GM06990 (cell line): ENCODE measurements at places on chromosomes 7 and 10.

GRCh38 chr10:97065686-97066660 lies 119.8 kb downstream of the SLIT1 start:
- no peak for DNase-seq

DNA sequence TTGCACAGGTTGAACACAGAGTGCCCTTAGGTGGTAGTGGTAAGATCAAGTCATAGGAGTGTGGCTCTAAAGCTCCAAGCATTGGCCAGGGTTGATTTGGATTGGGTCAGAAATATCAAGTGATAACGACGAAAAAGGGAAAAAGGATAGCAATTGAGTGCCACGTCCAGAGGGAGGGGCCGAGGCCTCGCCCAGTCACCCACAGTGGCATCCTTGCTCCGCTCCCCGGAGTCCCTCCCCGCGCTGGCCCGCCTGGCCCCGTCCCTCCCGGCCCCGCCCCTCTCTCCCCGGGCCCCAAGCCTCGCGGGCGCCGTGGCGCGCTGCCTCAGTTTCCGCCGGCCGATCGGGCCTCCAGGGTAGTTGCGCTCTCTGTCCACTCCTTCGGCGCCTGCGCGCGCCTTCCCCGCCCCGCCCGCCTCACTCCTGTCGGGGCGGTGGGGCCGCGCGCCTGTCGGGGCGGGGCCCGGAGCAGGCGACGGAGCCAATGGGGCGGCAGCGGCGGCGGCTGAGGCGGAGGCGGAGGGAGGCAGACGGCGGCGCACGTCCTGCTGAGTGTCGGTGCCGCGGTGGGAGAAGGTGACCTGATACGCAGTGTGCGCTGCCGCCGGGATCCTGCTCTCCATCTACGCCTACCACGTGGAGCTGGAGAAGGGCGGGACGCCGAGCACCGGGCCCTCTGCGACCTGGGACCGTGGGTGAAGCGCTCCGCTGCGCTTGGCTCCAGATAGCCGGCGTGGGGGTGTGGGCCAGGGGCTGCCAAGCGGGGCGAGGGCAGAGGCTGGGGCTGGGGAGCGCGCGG lies 209.1 kb upstream of the ZNF722 start:
- no peak for DNase-seq

DNA sequence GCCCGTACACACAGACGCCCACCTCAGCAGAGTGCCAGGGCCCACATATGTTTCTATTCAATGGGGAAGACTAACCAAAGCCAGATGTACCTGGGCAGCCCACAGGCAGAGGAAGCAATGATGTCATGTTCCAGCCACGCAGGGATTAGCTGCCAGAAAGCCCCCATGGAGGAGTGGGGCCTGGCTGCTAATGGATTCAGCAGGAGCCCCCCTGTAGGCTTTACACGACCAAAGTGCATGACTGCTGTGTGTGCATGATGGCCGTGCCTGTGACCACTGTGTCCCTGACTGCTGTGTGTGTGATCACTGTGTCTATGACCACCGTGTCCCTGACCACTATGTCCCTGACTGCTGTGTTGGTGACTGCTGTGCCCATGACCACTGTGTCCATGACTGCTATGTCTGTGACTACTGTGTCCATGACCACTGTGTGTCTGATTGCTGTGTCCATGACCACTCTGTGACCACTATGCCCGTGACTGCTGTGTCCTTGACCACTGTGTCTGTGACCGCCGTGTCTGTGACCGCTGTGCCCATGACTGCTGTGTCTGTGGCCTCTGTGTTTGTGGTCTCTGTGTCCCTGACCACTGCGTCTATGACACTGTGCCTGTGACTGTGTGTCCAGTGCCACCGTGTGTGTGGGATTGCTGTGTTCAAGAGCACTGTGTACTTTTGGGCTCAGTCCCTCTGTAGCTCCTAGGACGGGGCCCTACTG lies 409.3 kb downstream of the RPS24 start:
- no peak for DNase-seq

- DNase-seq, result no peak
Measured at GRCh38 chr7:141057788-141058187, 16.1 kb upstream of the TMEM178B start.

DNA sequence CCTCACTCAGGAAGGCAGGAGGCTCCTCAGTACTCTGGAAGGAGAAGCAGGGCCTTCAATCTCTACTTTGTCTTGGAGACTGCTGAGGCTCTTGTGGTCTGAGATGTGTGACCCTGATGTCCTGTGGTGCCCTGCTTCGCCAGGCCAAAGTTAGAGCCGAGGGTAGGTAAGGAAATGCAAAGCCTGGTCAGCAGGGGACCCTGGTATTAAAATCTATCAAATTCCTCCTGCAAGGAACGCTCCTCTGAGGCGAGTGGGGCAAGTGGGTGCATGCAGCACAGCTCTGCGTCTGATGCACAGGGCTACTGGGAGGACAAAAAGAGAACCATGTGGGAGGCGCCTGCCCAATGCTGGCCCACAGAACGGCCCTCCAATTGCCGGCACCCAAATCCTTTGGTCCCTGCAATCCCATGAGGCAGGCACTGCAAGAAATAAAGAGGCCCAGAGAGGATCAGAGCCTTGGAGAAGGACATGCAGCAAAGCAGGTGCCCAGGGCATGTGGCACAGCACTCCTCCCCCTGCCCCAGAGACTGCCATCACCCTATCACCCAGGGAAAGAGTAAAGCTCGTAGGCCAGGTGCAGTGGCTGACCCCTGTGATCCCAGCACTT lies 23.1 kb upstream of the ZMIZ1 start:
- DNase-seq, result no peak

- DNase-seq, result no peak
Measured at GRCh38 chr7:12458520-12459131, 55.0 kb upstream of the VWDE start.

DNA sequence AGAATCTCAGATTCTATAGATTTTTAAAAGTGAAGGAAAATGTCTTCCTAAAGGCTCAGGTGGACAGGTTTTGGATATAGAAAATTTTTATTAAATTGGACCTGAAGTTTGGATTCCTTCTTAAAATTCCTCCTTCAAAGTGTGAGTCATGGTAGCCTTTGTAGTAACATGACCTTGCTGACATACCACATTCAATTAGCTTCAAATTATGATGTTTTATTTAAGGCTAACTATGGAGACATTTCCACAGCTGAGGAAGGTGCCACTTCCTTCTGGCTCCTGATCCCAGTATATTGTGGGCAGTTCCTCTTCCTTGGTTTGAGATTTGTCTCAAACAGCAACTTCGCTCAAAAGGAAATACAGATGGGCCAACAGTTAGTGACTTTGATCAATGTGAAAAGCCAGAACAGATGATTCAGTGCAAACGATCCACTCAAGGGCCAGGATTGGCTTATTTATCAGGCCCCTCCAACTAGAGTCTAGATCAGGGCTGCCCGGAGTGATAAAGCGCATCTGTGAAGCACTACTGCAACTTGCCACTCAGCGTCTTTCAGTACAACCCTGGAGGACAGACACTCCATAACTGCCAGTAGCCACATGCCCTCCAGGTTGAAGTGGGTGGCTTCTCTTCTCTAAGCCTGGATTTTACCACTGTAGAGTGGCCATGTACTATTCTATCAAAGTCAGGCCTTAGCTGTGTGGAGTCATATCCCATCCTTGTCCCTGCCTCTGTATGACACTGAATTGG lies 573.5 kb downstream of the KIF20B start:
- no peak for DNase-seq

DNA sequence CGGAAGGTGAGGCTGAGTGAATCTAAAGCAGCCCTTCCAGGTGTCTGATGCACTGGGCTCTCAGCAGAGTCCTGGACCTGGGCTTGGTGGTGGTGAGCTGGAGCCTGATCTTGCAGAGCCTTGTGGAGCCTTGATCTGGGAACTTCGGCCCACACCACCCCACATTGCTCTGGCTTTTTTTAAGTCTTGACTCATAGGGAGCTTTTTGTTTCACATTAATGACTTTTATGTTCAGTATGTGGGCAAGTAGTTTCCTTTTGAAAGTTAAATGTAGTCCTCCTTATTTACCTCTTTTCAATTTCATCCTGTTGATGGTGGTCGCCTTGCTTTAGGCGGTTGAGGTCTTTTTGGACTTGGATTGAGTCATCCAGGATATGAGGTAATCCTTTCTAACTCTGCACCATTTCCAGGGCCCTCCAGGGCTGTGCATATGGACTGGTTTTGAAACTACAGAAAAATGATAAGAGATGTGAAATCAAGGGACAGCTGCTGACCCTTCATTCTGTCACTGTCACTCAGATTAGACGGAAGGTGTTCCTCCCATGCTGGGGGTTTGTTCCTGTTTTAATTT lies 2.9 kb upstream of the NRAP start:
- DNase-seq, result peak; percentile 49

- DNase-seq, result no peak
Measured at GRCh38 chr10:124219062-124219461, 125.7 kb upstream of the CHST15 start.

- no peak for DNase-seq
Measured at GRCh38 chr10:109926825-109927224, 3.5 kb upstream of the XPNPEP1 start.

DNA sequence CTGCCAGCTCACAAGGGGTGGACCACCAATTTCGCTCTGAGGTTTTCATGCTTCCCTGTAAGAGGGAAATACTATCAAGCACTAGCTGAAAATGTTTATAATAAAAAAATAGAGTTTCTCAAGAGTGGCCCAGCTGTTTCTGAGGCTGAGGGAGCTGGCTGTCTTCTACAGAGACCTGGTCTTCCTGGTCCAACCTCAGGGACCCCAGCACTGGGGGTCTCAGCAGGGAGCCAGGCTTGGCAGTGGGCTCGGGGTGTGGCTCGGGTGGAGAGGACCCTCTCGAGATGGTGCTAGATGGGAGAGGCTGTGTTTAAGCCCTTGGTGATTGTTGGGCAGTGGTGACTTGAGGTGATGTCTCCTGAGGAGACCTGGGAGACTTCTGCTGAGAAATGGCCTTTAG lies 87.3 kb upstream of the SHH start:
- DNase-seq, result no peak

DNA sequence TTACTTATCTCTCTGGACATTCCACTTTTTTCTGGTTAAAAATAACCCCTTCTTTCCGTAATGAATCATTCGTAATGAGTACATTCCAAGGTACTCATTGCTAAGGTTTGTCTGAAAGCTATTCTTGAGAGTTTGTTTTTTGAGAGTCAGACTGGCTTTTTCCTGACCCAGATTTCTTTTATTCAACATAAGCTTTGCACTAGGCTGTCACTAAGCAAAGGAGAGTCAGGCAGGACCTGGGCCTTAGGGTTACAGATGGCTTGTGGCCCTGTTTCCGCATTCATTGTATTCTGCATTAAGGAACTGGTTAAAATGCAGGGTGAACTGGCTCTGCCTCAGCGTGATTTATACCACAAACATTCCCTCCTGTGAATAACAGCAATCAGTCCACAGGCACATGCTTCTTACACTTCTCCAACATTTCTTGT lies 84.1 kb downstream of the POM121L12 start:
- DNase-seq, result no peak

GRCh38 chr7:36456138-36456537 lies 66.5 kb downstream of the ANLN start:
- no peak for DNase-seq

- no peak for DNase-seq
Measured at GRCh38 chr7:139643951-139644585, 120.6 kb downstream of the CLEC2L start.

DNA sequence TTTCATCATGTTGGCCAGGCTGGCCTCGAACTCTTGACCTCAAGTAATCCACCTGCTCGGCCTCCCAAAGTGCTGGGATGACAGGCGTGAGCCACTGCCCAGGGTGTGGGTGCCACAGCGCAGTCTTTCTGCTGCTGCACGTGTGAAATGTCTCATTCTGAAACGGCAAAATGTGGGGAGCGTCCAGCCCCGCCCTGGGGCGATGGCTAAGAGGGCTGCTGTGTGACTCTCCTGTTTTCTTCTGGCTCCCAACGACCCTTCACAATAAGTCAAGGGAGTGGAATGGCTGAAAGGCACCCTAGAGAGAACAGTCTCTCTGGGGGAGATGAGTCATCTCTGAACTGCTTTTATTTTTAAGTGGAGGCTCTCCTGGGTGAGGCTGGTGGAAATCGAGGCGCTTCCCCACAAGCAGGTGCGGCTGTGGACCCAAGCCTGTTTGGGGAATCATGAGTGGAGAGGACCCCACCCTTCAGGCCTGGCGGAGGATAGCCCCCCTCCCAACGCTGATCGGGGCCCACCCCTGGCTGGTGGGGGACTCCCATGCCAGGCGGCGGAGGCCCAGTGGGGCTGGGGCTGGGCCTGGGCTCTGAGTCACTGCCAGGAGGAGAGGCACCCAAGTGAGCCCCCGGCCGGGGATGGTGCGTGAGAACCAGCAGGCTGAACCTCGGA lies 18.0 kb downstream of the ADAP1 start:
- DNase-seq, result peak; percentile 86

GRCh38 chr10:78511324-78512204 lies 477.9 kb downstream of the RPS24 start:
- DNase-seq, result no peak

DNA sequence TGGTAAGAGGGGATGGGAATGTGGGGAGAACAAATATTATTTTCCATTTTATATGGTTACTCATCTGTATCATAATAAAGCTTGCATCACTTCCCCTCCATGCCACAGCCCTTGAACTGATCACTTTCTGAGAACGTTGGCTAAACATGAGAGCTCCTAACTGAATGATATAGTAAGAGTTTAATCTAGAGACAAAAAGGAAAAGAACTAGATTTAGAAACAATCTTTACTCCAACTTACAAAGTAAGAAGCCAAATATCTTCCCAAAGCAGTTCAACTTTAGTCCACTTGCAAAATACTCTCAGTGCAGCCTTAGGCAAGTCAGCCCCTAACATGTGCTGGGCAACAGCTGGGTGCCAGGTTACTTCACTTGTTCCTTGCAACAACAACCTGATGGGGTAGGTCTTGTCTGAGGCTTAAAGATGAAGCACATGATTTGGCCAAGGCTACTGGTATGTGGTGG lies 20.3 kb downstream of the SMURF1 start:
- no peak for DNase-seq

DNA sequence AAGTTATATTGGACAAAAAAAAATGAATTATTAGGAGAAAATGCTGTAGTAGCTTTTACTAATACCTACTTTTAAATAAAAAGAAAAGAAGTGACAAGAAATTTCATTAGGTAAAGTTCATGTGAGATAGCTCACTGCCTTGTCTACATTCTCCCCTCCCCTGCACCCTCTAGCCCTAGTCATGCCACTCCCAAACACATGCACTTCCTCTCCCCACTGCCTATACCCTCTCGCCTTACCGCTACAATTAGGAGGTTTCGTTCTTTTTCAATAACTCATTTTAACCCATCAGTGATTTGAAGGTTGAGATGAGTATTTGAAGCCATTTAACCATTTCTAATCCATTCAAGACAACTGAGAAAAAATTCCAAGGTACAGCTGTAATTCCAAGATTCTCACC lies 75.3 kb downstream of the HIBADH start:
- peak; percentile 7 for DNase-seq

- no peak for DNase-seq
Measured at GRCh38 chr7:137539111-137539715, 195.7 kb upstream of the PTN start.

GRCh38 chr10:26448706-26449435 lies 10.7 kb downstream of the APBB1IP start:
- DNase-seq, result peak; percentile 67
